ENCODE measurements at places on chromosomes 13 and 19.

- peak; percentile 18 for DNase-seq
Measured at GRCh38 chr13:48078251-48078656, 16.6 kb downstream of the MED4 start.

GRCh38 chr13:29763436-29764180 is 86.8 kb downstream of the UBL3 start:
- DNase-seq: no peak

DNA sequence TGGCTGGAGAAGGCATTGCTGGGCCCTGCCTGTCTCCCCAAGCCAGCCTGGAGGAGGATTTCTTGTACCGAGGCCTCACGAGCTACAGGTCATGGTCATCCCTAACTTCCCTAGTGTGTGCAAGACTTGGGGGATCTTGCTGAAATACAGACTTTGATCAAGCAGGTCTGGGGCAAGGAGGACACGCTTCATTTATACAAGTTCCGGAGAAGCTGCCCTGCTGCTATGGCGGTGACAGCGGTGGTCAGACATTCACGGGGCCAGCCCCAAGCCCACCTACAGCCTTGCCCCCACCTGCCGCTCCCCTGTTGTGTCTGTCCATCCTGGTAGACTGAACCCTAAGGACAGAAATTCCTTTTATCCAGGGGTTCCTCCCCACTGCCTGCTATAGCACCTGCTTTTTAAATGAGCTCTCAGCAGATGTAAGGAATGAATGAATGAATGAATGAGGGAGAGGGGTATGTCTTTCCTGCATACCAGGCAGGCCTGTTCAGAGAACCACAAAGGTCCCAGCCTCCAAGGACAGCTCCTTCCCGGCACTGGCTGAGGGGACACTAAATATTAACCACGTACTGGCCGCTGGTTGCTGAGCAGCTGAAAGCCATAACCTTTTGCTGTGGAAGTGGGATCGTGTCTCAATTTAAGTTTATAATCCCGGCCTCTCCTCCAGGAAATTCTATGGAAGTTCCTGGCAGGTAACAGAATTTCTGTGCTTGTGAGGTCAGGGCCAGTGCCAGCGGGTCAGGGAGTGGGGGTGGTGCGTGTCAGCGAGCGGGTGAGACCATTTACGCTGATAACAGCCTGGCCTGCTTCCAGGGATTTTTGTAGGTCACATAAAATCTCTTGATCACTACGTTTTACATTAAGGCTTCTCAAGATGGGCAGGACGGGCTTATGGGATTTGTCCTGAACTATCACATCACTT is 27.1 kb downstream of the TSSK6 start:
- DNase-seq: no peak

DNA sequence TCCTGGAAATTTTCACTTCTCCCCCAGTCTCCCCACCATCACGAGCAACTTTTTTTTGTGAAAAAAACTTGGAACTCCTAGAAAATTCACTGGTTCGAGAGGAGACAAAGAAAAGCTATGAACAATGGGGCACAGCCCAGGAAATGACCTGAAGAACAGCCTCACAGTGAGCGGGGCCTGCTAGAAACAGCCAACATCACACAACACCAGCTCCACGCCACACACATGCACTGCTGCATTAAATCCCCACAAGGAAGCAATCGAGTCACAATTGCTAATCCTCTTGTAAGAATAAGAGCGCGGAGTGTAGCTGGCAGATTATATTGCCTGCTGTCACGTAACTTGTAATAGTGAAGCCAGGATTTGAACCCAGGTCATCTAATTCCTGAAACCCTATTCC is 48.8 kb downstream of the SLC7A1 start:
- DNase-seq: no peak

DNA sequence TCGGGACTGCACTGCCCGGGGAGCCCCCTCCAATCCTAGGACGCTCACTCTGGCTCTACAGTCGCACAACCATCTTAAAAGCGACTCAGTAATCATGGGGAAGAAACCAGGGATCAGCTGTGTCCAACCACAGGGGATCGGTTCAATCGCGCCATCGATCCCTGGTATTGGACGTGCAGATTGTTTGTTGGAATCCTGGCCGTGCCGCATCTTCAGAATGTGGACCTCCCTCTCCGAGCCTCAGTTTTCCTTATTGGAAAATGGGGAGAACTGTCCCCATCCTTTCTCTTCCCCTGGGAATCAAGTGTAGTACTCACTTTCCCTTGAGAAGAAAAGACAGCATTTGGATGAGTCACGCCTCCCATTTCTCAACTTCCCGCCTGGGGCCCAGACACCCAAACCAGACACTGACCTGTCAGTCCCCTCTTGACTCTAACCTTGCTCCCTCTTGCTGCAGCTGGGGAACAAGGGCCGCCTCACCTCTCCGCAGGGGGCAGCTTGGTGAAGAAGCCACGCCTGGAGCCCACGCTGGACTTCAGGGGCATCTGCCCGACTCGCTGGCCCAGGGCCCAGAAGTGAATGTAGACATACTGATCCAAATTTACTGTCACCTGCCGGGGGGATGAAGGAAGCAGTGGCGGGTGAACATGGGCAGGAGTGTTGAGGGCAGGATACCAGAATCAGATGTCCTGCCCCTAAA is 17.6 kb downstream of the EMP3 start:
- no peak for DNase-seq

DNA sequence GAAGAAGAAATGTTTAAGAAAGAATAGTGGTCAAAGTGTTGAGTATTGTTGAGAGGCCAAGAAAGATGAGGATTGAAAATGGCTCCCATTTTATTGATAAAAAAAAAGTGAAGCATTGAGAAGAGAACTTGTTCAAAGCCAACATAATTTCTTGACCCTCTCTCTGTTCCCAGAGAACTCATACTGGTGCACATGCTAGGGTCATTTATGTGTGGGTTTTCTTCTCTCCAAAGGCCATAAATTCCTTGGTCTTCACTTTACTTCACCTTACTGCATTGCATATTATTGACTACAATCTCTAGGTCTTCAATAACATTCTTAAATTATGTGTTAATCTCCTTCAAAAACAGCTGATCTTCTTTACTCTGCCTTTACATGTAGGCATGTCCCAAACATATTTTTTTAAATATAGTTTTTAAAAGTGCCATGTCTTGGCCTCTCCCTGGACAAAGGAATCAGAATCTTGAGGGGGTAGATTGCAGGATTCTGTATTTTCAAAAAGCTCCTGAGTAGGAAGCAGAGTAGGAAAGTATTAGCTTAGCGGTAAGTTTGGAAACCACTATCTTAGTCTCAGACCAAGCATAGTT is 1.8 kb upstream of the FNDC3A start:
- DNase-seq: no peak

GRCh38 chr13:64556376-64556775 is 2673.8 kb downstream of the PCDH9 start:
- DNase-seq: no peak

All from HuH-7 (cell line).